ENCODE measurements at places on chromosomes 5 and 9.

DNA sequence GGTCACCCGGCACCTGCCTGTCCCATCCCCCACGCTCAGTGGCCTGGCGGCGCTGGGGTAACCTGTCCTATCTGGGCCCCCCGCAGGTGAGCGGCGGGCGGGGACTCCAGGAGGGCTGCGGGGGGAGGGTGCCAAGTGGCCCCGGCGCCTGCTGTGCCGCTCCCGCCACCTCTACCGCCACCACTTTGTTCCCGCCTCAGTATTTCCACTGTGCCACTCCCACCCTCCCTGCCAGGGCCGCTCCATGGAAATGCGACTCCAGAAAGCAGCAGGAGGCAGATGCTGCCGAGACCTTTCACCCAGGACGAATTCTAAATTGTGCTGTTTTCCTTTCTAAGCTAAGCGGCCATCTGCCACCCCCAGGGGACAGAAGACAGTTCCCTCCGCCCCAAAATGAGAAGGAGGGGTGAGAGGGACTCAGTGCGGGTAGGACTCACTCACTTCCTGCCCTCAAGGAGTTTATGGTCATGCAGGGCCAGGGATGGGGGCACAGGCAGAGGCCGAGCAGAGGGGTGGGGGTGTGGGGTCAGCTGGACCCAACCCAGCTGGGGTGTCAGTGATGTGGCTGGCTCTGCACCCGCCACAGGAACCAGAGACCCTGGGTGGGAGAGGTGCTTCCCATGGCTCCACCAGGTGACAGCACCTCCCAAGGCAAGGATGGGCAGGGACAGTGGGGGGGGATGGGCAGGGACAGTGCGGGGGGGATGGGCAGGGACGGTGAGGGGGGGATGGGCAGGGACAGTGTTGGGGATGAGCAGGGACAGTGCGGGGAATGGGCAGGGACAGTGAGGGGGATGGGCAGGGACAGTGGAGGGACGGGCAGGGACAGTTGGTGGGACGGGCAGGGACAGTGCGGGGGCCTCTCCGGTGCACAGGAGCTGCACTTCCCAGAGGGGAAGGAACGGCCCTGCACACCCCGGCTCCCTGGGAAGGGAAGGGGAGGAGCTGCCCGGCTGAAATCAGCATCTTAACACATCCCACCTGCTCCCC, 17.8 kb downstream of the NOTCH1 start:
- no peak for DNase-seq

DNA sequence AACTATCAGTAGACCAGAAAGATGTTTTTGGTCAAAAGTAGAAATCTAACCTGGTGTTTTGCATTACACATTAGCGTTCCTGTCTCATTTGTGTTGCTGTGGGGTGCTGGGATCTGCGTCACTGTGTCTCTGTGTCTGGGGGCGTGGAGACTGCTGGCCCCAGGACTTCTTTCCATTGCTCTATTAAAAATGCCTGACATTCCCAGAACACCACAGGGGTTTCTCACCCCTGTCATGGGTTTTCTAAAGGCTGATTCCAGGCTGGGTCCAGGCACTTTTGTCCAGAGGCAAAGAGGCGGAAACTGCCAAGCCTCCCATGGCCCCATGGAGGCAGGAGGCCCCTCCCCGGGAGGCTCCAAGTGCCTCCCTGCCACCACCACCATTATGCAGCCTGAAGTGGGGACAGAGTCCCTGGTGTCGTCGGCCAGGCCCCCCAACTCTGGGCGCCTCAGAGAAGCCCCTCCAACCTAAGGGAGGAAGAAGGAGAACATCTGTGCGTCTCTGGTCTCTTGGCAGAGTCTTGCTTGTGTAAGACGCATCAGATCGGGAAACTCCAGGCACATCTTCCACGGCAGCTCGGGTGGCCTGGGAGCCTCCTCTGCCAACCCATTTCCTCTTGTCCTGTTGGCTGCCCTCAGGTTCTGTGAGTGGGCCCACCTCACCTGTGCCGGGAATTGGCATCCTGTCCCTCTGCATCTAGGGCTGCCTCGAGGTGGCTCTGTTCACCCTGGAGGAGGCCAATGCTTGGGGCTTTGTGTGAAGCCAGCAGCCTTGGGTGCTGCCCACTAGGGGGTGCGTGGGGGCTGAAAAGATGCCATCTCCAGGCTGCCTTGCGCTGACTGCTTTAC, 13.8 kb upstream of the PLEKHG4B start:
- no peak for DNase-seq

- DNase-seq, result no peak
Observed at GRCh38 chr9:124455820-124456219, 5.6 kb downstream of the ADGRD2 start.

DNA sequence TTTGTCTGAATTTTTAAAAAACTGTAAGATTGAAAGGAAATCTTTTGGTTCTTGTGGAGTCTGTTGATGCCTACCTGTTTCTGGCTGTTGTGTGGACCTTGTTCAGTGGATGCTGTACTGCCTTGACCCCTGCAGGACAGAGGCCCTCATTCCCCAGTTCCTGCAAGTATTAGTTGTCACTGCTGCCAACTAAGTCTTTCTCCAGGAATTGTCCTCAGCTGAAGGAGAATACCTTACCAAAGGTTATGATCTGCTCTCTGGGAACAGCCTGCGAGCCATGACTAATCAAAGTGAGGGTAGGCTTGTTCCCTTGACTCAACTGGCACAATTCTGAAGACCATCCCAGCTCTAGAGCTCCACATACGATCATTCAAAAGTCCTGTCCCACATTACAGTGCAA, 145.3 kb upstream of the FST start:
- DNase-seq, result no peak

DNA sequence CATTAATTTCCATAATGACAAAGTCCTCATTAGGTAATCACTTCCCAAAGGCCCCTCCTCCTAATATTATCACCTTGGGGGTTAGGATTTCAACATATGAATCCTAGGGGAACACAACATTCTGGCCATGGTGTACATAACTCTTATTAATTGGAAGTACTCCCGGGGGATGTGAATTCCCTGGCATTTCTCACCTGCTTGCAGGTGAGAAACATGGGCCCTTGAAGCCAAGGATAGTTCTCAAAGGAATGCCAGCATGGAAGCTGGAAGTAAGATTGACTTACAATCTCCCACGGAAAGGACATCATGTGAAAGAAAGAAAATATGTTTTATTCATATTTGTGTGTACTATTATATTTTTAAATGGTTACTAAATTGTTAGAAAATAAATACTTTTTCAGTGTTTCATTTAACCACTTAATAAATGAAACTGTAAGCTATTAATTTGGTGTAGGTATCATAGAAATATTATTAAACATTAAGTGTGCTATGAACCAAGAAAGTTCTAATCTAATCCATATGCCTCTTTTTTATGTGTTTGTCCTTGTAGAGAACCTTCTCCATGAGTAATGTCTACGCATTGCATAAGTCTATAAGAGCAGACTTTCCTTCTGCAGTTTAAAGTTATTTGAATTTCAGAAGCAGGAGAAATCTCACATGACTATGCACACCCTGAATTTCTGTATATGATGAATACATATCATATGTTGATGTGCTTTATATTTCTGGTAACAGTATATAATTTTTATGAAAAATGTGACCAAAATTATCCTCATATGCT, 59.4 kb downstream of the ANXA1 start:
- DNase-seq, result no peak

DNA sequence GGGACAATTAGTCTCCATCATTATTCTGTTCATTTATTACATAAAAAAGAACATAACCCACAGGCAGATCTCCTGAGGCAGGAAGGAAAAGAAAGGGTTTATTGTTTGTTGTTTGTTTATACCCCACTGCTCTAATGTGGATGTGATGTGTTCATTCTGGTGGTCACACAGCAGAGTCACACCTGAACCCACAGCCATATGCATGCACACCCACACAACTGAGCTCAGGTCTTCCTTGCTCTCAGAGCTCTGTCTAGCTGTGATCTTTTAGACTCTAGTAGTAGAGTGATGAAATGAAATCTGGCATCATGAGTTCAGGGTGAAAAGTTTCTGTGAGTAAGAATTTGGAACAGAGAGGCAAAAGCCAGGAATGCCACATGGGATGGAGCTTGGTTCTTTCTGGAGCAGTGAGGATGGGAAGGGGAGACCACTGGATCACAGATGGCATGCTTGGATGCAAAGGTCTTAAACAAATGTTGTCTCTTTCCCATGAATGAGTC, 227.0 kb downstream of the PAPPA start:
- no peak for DNase-seq

DNA sequence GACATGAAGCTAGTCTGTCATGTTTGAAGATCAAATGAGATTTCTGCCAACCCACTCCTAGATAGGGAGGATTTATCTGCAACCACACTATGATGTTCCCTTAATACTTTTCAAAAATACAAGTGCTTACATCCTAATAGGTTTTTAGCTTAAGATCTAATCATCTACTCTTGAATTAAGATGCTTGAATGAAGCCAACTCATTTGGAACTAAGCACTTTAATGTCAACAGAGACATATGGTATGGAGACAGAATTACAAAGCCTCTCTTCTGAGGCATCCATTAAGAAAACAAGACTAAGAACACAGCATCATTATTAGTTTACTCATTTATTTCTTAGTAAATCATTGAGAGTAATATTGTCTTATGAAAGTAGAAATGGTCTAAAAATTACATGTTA, 139.3 kb upstream of the NFIB start:
- no peak for DNase-seq

DNA sequence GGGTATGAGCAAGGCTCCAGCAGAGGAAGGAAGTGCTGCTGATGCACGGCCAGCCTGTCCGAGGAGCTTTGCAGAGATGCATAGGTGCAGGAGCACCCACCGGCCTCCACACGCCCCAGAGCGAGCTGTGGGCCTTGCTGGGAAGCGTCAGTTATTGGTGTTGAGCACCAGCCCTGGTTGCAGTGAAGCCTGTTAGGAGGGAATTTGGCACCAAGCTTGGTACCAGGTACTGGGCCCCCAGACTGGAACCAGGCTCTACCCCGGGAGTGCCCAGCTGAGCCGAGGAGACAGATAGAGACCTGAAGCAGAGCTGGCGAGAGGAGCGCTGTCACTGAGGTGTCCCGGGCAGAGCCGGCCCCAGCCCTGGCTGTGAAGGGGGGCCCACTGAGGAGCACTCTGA, 5.2 kb downstream of the TCF7 start:
- DNase-seq, result no peak

DNA sequence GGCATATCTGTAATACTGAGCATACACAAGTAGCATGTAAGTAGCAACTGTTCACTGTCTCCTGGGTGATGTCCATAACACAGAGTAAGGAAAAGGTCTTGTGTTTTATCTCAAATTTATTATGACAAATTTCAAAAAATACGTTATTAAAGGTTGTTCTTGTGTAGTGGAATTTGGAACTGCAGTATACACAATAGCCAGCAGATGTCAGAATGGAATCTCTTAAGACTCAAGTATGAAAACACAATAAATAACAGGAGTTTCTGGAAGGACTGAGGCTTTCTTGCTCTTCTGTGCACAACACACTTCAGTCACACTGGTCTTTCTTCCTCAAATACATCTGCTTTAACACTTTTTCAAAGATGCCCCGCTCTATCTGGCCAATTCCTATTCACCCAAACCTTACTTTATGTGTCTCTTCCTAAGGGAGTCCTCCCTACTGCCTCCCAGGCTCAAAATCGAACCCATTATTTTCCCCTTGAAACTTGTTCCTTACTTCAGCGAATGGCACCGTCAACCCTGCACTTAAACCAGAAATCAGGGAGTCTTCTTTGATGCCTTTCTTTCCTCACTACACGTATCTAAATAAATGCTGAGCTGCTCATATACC, 6.5 kb upstream of the FBXO10 start:
- no peak for DNase-seq

DNA sequence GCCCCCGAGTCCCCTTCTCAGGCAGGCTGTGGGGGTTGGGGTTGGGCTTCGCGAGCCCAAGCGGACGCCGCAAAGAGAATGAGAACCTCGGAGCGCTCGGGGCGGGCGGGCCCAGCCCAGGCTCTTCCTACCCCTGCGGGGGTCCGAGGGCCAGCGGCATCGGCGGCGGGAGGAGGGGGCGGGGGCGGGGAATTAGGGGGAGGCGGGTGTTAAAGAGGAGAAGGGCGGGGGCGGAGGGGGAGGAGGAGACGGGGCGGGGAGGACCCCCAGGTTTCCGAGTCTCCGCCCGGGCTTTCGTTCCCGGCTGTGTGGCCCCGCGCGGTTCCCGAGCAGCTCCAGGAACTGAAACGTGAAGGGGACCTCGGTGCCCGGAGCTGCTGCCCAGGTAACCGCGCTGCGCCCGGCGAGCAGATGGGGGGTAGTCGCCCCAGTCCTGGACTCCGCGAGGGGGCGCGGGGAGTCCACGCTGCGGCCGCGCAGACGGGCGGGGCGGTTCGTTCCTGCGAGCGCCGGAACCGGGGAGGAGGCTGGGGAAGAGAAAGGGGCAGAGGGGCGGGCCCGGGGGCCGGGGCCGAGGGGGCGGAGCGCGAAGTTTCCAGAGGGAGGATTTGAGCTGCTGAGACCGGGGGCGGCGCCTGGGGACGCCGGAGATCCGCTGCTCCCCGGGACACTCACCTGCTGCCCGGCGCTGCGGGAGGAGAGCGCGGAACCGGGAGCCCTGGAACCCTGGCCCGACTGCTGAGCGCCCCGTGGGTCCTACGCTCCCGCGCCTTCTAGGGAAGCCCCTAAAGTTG, 38.4 kb upstream of the PLEKHG4B start:
- DNase-seq, result no peak

DNA sequence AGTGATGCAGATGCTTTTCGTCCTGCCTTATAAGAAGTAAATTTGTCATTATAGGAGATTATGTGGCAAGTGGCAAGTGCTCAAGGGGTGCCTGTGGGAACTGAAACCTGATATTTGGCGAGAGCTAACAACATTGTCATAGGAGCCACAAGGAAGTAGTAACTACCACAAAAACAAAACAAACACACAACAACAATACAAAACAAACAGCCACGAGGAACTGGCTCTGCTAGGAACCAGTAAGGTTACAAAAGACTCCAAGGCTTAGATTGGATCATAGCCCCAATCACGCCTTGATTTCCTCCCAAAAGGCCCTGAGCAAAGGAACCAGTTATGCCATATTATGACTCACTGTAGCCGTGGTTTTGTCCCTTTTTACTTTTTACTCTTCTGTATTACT, 1045.2 kb downstream of the CDH12 start:
- DNase-seq, result no peak

DNA sequence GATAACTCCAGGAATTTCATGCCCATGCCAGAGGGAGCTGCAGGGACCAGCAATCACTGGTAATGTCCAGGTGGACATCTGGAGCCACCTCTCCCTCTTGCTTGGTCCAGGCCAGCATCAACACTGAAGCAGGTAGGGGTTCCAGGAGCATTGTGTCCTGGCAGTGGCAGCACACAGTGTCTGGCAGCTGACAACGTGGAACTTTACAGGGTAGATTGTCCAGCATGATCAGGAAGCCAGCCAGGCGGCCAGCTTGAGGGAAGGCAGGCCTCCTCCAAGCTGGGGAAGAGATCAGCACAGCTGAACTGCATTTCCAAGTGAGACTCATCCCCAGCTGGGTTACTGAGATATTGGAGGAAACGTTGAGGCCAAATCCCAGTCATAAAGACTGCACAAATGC, 82.6 kb upstream of the RASGRF2 start:
- no peak for DNase-seq
